ENCODE measurements at places on chromosomes 3 and 15.

DNA sequence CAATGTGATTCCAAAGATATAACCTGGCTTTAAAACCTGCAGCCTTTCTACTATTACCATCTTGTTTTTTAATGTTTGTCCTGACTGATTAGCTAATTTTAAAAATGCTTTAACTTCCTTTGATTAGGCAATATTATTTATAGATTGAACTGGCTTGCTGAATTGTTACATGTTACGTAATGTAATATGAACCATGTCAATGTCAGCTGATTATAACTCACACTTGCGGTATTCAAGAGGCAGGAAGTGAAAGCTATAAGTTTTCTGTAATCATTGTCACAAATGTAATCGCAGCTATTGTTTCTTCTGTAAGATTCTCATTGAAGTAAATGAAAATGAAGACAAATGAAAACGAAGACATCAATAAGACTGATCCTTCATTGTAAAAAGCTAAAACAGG lies 146.8 kb downstream of the ROBO2 start:
- DNase-seq: no peak

GRCh38 chr15:63990454-63990853 lies 55.8 kb downstream of the DAPK2 start:
- DNase-seq: no peak

DNA sequence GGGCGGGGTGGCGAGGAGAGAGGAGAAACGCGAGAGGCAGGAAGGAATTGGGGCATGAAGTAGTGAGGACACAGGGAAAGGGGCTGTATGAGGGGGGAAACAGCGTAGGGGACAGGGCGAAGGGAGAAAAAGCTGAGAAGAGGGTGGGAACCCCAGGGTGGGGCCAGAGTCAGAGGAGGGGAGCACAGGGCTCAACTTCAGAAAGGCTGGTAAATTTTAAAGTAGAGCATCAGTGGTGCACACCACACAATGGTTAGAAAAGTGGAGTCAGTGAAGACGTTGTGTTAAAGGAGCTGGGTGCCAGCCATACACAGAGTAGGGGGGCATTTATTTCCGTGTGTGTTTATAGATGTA lies 3.0 kb upstream of the RPP25 start:
- no peak for DNase-seq

GRCh38 chr3:129341331-129342141 lies 62.9 kb downstream of the HMCES start:
- no peak for DNase-seq

DNA sequence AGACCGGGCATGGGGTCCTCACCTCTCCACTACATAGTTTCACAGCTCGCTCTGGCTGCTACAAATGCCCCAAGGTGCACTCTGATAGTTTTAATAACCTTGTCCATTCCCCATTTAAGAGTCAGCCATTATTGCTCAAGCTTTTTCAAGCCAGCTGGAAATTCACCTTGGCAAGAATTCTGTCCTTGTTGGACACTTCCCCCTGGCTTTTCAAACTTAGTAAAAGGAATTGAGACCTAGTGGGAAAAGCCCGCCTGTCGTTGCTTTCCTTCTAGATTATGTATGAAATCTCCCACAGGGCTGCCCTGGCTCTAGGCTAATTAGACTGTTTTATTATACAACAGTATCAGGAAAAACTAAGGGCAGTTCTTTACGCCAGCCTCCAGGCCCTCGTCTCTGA lies 293.7 kb upstream of the GADL1 start:
- DNase-seq: no peak

- no peak for DNase-seq
These were observed 102.9 kb downstream of the ARNT2 start for GRCh38 chr15:80507131-80507530.

- DNase-seq: no peak
These were observed 301.1 kb downstream of the SHQ1 start for GRCh38 chr3:72547183-72547582.

DNA sequence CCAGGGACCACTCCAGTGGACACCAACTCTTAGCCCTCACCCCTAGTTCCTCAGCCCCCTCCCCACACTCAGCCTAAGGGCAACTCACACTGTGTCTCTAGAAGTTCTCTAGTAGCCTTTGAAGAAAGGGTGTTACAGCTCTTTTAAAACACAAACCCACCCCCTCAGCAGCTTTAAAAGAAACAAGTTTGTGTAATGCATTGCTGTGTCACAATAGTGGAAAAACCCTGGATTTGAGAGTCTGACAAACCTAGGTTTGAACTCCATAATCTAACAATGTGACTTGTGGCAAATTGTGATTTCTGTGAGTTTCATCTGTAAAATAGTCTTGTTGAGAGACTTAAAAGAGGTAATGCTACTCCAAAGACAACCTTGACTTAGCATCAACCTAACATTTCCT lies 54.0 kb downstream of the PLCH1 start:
- no peak for DNase-seq

GRCh38 chr3:169581633-169582032 lies 81.9 kb downstream of the MECOM start:
- no peak for DNase-seq

- no peak for DNase-seq
These were observed 49.2 kb downstream of the TM4SF4 start for GRCh38 chr3:149523512-149524299.

GRCh38 chr3:33929813-33930212 lies 131.4 kb downstream of the PDCD6IP start:
- no peak for DNase-seq

- DNase-seq: no peak
These were observed at the start of gene RARRES1 for GRCh38 chr3:158731938-158732855. Gene RARRES1 (minus strand): TSS chr3:158732457. CDS start chr3:158732415, 42 bp downstream.

DNA sequence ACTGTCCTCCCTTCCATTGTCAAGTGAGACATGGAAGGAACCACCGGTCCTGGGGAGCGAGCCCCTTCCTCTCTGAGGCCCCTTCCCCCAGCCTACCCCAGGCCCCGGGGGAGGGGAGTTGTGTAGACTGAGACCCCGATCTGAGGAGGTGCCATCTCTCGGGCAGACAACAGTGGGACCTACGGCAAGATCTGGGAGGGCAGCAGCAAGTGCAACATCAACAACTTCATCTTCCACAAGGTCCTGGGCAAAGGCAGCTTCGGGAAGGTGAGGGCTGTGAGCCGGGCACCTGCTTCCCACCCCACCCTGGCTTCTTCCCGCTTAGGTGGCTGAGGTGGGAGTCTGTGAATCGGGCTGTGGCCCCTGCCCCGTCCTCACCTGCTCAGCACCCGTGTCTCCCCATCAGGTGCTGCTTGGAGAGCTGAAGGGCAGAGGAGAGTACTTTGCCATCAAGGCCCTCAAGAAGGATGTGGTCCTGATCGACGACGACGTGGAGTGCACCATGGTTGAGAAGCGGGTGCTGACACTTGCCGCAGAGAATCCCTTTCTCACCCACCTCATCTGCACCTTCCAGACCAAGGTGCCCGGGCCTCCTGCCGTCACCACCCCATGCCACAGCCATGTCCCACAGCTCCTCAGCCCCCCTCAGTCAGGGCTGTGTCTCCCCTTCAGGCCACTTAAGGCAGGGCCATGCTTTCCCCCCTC lies 24.9 kb downstream of the PRKCD start:
- no peak for DNase-seq

DNA sequence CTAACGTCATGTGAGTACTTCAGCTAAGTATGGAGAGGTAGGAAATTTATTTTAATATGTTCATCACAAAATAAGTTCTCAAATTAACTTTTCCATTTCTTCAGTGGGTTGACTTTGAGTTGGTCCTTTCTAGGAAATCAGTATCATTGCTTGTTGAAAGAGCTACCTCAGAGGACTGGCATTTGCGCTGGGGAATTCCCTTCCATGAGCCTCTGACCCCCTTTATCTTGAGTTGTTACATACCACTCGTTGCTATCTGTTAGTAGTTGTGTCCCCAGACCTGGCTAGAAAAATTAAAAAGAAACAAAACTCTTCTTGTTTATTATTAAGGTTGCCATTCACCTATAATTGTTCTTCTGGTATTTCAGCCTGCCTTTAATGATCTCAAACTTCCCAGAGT lies 96.8 kb upstream of the ROBO2 start:
- no peak for DNase-seq

DNA sequence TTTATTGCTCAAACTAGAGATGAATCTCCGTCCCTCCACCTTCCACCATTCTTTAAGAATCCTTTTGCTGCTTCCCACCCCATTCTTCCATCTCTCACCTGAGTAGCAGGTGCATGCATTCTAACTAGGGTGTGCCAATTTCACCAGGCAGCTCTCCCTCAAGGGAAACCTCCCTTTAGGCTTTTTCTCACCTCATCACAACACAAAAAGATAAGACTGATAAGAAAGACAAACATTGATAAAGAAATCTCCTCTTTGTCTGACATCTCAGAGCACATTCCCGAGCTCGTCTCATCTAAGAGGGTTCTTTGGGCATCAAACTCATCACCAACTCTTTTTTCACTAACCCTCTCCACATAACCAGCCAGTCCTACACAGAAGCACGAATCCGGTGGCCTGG lies 23.0 kb downstream of the MB21D2 start:
- no peak for DNase-seq

- DNase-seq: no peak
These were observed 13.3 kb upstream of the LRRK1 start for GRCh38 chr15:100905850-100906249.

- DNase-seq: no peak
These were observed 261.0 kb downstream of the PYDC2 start for GRCh38 chr3:191721990-191722389.

DNA sequence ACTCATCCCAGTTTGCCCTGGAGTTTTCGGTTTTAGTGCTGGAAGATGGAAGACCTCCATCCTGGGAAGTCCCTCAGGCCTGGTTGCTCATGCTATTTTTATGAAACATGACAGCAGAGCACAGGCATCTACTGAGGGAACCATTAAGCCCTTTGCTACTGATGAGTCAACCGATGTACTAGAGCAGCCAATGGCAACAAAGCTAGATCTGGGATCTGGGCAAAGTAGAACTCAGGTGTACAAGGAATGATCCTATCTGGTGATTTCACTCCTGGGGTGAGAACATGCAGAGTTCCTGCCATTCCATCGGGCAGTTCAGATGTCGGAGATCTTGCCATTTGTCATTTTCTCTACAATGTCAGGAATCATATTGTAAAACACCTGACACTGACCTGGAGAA lies 166.2 kb upstream of the NSMCE3 start:
- DNase-seq: no peak

GRCh38 chr3:103991-104390 lies 92.6 kb upstream of the CHL1 start:
- DNase-seq: no peak

DNA sequence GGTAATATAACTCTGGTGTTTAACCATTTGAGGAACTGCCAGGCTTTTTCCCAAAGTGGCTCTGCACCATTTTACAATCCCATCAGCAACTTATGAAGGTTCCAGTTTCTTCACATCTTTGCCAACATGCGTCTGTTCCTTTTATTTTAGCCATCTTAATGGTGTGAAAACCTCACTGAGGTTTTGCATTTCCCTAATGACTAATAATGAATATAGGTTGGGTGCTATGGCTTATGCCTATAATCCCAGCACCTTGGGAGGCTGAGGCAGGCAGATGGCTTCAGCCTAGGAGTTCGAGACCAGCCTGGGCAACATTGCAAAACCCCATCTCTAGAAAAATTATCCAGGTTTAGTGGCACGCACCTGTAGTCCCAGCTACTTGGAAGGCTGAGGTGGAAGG lies 210.6 kb downstream of the TCF12 start:
- no peak for DNase-seq

DNA sequence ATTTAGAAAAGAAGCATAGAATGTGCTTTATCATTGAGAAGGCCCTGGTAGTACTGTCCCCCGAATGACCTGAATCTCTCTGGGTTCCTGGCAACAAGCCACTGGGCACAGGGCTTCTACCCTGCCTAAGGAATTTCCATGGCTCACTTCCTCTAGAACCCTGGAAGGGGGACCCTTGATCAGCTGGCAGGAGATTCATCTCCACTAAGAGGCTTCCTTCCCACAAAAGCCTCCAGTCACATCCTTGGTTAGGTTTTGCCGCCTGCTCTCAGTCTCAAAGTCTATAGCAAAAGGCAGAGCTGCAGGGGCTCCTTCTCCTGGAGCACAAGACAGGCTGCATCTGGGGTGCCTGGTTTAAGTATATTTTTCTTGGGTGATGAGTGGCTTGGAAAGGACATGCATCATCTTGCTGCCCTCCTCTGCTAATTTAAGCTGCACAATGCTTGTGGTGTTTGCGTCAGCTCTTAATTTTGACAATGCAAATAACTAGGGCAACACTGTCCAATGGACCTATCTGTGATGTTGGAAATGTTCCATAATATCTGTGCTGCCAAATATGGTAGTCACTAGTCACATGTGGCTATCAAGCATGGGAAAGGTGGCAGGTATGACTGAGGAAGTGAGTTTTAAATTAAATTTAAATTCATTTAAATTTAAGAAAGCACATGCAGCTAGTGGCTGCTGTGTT lies 33.4 kb upstream of the RARRES1 start:
- DNase-seq: no peak

DNA sequence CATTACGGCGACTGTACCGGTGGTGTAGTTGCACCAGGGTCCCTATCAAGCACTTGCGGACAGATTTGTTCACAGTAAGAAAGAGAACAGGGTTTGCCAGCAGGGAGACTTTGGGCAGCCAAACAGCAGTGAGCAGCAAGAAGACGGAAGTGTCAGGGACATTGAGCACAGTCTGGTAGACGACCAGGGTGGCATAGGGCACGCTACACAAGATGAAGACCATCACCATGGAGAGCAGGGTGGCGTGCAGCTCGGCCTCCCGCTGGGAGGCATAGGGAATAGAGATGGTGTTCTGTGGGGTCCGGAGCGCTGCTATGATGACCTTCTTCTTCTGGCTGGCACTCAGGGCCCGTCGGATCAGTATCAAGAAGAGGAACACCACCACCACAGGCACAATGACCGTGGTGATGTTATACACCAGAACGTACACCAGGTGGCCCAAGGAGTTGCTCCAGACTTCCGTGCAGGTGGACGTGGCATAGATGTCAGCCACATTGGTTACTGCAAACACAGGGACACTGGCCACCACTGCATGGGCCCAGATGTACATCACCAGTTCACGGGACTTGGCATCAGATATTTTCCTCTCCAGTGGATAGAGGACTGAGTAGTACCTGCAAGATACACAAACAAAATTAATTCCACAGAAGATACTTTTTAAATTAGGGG lies 19.1 kb upstream of the FSIP1 start:
- DNase-seq: no peak

- DNase-seq: no peak
These were observed 627.2 kb downstream of the ZIC1 start for GRCh38 chr3:148036331-148036876.

GRCh38 chr15:63833021-63833696 lies 589 bp downstream of the HERC1 start:
- peak; percentile 17 for DNase-seq

All from activated CD4-positive, alpha-beta T cell treated with anti-CD3 and anti-CD28 coated beads for 24 hours (primary cell).